ENCODE measurements at places on chromosomes 7 and 10.

- DNase-seq: no peak
Observed at GRCh38 chr7:47307311-47307710, 274.6 kb downstream of the TNS3 start.

GRCh38 chr7:143296686-143297085 lies 8.5 kb downstream of the CASP2 start:
- DNase-seq: no peak

DNA sequence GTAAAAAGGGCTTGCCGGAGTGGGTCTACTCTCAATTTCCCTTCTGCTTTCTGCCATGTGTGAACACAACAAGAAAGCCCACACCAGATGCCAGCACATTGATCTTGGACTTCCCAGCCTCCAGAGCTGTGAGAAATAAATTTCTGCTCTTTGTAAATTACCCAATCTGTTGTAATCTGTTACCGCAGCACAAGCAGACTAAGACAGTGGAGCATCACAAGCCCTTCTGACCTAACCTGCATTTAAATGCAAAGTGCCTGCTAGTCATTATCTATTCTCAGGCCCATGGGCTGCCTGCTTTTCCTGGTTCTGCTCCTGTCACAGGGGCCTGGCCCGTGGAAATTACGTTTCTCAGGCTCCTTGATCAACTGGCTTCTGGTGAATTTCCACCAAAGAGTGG lies 199.3 kb upstream of the AUTS2 start:
- DNase-seq: no peak

- no peak for DNase-seq
Observed at GRCh38 chr7:118918556-118918955, 694.1 kb downstream of the ANKRD7 start.

DNA sequence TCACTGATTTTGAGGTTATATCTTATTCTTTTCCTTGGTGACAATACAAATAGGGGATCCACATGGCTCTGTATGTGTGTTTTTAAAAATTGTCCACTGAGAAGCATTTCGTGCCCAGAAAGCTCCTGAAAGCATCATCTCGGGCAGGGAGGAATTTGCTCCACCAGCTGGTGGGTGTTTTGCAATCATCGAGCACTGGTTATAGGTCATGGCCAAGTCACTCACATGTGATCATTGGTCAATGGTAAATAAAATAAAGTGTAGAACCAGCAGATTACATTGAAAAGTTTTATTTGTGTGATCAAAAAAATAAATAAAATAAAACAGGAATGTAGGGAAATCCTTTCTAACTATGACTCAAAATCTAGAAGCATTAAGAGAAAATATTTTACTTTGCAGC lies 23.0 kb upstream of the SNX13 start:
- no peak for DNase-seq

DNA sequence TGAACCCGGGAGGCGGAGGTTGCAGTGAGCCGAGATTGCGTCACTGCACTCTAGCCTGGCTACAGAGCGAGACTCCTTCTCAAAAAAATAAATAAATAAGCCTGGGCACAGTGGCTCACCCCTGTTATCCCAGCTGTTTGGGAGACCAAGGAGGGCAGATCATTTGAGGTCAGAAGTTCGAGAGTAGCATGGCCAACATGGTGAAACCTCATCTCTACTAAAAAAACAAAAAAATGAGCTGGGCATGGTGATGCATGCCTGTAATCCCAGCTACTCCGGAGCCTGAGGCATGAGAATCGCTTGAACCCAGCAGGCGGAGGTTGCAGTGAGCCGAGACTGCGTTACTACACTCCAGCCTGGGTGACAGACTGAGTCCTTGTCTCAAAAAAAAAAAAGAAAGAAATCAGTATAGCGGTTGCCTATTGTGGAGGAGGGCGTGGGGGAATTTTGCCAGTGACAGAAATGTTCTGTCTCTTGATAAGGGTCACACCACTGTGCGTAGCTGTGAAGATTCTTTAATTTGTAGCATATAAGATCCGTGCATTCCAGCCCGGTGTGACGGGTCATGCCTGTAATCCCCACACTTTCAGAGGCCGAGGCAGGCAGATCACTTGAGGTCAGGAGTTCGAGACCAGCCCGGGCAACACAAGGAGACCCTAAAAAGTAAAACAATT lies 17.9 kb upstream of the EIF3B start:
- no peak for DNase-seq

DNA sequence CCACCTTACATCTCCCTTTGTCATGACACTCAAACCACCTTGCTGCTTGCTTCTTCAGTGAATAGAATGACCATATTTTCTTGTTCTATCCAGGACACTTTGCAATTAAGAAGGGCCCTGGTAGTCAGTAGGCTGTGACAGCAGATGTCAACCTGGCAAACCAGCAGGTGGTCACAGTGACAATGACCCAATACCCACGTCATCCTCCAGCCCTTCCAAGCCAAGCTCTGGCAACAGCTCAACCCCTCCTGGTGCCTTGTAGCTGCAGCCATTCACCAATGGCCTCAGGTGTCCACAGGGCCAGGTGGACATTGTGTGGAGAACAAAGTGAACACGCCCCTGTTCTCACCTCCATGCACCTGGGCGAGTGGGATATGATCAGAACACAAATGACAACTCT lies 87.6 kb upstream of the MACROH2A2 start:
- no peak for DNase-seq

GRCh38 chr7:31095286-31096197 lies 43.4 kb downstream of the ADCYAP1R1 start:
- DNase-seq: no peak

DNA sequence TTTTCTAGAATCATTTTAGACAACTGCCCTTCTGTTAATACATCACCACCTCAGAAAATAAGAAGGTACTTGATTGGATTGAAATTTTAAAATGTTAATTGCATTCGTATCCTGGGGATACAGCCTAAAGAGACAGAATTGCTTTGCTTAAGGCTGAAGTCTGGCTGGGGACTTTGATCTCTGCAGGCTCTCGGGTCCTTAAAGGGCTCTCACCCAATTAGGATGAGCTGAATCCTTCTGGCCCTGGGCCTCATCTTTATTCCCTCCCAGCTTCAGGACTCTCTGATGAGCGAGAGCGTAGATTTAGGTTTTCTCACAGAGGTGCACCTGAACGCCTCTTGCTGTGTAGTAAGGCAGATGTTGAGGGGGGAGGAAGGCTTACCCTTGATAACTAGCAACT lies 475.3 kb upstream of the C7orf33 start:
- DNase-seq: no peak

GRCh38 chr10:67943917-67944316 lies 59.5 kb downstream of the SIRT1 start:
- DNase-seq: no peak

DNA sequence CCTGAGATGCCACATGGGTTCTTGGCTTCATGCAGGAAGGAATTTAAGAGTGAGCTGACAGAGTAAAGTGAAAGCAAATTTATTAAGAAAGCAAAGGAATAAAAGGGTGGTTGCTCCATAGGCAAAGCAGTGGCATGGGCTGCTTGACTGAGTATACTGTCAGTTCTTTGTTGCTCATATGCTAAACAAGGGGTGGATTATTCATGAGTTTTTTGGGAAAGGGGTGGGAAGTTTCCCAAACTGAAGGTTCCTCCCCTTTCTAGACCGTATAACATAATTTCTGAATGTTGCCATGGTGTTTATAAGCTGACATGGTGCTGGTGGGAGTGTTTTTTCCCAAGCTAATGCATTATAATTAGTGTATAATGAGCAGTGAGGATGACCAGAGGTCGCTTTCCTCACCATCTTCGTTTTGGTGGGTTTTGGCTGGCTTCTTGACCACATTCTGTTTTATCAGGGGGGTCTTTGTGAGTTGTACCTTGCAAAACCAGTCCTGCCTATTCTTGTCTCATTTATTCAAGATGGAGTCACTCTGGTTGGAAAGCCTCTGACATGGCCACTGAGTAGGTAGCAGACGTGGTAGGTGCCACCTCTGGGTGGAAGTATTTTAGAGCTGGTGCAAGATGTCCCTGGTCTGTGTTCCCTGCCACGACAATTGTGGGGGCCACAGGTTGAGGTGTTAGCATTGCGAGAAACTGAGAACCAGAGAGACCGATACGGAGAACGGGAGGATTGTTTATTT lies 107.5 kb upstream of the SDK1 start:
- DNase-seq: no peak

GRCh38 chr10:129294944-129295343 lies 172.1 kb upstream of the MGMT start:
- DNase-seq: no peak

Measured in stimulated activated CD4-positive, alpha-beta T cell treated with anti-CD3 and anti-CD28 coated beads, Interleukin-2, amount 100 ng/mL, for 24 hours (primary cell).